ENCODE measurements at places on chromosomes 5 and 9.

- no peak for DNase-seq
Observed at GRCh38 chr5:80174790-80175189, 81.1 kb downstream of the SERINC5 start.

GRCh38 chr5:137231540-137231939 is 267.6 kb downstream of the SPOCK1 start:
- no peak for DNase-seq

DNA sequence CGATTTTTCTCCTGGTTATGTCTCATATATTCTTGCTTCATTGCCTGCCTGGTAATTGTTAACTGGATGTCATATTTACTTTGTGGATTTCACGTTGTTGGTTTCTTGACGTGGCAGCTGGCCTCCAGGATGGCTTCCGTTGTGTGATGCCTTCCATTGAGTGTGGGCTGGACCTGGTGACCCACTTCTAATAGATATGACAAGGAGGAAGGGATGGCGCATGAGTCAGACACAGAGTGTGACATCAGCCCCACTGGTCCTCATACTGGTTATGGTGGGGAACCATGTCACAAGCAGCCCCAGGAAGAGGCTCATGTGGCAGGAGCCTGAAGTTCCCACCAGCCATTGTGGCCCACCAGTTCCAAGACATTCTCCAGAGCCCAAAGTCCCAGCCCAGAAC is 6.4 kb upstream of the PAEP start:
- DNase-seq, result no peak

DNA sequence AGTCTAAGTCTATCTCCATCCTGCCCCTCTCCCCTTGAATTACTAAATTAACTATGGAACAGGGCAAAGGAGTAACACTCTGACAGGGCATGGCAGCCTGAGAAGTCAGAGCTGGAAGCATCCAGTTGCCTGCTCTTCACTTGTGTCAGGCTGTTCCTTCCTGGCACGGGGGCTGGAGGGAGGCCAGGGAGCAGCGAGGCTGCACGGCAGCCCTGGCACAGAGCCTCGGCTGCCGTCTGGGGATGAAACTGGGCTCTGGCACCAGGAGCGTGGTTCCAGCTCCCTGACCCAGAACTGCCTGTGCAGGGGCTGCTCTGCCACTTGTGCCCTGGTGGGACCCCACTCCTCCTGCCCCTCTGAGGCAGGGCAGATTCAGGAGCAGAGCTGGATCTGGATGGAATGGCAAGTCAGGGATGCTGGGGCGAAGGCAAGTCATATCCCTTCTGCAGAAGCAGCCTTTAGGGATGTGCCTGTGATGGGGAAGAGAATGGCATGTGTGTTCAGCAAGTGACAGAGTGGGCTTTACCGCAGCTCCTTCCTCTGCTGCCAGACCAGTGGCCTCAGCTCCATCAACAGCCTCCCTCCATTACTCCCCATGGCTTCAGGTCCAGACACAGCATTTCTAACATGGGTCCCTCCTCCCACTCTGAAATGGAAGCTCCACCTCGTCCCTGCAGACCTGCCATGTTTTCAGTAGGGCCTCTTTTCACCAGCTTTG is 42.2 kb upstream of the PDE8B start:
- no peak for DNase-seq

DNA sequence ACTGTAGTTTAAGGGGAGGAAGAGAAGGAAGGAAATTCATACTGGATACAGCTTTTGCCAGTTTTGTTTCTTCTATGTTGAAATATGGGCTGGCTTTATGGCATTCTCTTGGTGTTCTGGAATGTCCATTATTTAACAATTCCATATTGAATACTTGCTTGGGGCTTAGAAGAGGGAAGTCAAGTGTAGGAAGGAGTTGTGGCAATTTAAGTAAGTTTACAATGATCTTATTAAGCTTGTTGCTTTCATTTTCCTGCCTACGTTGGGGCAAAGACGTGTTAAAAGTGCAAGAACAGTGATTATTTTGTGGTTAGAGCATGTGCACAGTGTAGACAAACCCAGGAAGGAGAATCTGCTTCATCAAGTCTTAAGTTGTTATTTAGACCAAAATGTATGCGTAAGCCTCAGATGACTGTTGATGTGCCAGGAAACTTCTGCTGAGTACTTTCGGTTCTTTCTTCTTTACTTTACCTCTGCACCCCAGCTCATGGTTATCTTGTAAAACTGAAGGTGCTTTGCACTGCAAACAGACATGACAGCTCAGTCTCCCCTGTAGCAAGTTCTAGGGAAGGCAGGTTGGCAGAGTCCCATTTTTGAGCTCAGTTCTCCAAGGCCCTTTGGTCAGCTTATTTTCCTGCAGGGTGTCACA is 75.8 kb downstream of the F2RL2 start:
- DNase-seq, result no peak

- no peak for DNase-seq
Observed at GRCh38 chr9:124214116-124214515, 43.6 kb upstream of the NEK6 start.

DNA sequence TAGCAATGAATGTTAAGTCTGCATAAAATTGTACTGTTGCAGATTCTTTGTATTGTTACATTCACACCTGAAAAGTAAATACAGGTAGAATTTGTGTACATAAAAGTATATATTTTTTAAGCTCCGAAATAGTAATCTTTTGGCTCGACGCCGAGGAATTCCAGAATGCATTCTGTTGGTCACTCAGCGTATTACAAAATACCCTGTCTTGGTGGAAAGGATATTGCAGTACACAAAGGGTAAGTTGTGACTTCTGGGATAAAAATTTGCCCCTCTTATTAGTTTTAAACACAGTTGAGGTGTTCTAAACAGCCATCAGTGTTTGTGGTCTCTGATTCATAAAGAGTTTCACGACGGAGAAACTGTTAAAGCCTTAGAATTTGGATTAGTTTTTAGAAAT is 257.6 kb downstream of the ARHGEF28 start:
- DNase-seq, result no peak
